Activated T-cell treated with anti-CD3 and anti-CD28 coated beads, Interleukin-2, amount 50 U/mL, for 4 hours (primary cell): ENCODE measurements at places on chromosomes 4 and X.

DNA sequence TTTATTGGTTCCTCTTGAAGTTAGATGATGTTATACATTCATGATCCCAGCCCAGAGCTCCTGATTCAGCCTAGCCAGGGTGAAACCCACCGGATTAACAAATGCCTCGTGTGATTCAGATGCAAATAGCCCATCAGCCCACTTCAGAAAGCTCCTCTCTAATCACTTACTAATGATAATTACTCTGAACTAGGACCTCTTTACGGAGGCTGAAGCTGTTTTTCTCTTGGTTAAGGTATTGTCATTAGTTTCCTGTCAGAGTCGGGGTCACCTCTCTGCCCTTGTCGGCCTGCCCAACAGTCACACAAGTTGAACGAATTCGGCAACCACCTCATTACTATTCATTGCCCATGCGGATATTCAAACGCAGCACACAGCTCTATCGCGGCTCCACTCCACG lies 36.6 kb downstream of the ZFP42 start:
- no peak for DNase-seq

GRCh38 chr4:142917678-142918077 lies 71.6 kb upstream of the INPP4B start:
- DNase-seq: no peak

DNA sequence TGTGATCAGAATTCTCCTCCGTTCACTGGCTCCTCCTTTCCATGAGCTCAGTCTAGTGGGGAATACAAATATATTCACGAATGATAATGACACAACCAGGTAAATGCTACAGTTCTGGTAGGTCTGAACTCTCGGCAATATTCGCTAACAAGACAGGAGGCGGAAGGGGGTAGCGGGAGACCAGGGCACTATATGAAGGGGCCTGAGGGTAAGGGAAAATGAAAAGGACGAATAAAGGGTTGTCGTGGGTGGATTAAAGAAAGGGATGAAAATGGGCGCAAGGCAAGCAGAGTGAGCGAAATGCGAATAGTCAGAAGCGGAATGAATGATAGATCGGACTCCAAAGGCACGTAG lies 743 bp downstream of the NKAP start:
- DNase-seq: no peak

GRCh38 chrX:111634823-111635729 lies 45.9 kb upstream of the ALG13 start:
- no peak for DNase-seq
